ENCODE measurements at places on chromosomes 16 and 17.

DNA sequence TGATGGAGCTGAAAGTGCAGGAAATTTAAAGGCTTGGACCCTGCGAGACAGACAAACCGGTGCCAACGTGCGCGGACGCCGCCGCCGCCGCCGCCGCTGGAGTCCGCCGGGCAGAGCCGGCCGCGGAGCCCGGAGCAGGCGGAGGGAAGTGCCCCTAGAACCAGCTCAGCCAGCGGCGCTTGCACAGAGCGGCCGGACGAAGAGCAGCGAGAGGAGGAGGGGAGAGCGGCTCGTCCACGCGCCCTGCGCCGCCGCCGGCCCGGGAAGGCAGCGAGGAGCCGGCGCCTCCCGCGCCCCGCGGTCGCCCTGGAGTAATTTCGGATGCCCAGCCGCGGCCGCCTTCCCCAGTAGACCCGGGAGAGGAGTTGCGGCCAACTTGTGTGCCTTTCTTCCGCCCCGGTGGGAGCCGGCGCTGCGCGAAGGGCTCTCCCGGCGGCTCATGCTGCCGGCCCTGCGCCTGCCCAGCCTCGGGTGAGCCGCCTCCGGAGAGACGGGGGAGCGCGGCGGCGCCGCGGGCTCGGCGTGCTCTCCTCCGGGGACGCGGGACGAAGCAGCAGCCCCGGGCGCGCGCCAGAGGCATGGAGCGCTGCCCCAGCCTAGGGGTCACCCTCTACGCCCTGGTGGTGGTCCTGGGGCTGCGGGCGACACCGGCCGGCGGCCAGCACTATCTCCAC, at the start of gene NOG:
Gene NOG (plus strand): TSS at position 54 of the 674 bp plus-strand sequence. CDS start 525 bp downstream, at position 579.
- no peak for DNase-seq
- peaks cover 82% of the 10 kb centered on the region for H3K27me3 ChIP-seq
- H3K4me3 ChIP-seq, result peak within 1 kb of the TSS; percentile 67
- no peak within 1 kb of the TSS for H3K27ac ChIP-seq
- peaks cover 25% of the 10 kb centered on the region for H3K4me1 ChIP-seq

DNA sequence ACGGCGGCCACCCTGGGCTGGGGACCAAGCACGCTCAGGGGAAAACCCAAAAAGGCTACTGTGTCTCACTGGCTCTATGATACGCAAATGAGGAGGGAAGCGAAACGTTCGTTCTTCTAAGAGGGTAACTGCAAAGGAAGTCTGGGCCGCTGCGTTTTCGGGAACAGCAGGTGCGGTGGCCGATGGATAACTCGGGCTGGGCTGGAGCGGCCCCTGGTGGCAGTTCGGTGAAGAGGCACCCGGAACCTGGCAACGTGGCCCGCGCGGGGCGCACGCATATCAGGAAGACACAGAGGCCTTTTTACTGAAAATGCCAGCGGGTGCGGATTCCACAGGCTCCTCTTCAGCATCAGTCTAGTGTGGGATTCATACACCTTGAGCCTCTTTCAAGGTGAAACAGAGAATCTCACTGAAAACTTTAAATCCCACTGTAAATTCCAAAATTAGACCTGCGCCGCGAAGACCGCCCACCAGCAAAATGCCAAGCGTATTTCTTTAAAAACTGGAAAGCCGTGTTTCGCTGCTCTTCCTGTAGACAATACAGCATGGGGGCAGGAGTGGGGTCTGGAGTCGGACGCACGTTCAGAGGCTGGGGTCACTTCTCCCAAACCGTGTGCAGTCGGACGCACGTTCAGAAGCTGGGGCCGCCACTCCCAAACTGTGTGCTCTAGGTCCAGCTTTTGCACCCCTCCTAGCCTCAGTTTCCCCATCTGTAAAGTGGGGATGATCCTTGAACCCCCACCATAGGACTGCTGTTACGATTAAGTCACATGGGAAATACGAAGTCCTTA, 44.4 kb upstream of the METTL9 start:
- peaks cover 2% of the 10 kb centered on the region for H3K36me3 ChIP-seq
- H3K4me1 ChIP-seq, result peaks cover 12% of the 10 kb centered on the region
- DNase-seq, result peak; percentile 95
- peak overlapping the region; percentile 30 for H3K4me3 ChIP-seq
- peak overlapping the region; percentile 26 for H3K27ac ChIP-seq
- peaks cover 28% of the 10 kb centered on the region for H3K27me3 ChIP-seq

GRCh38 chr16:86501989-86502855, 8.1 kb upstream of the FOXF1 start:
- H3K36me3 ChIP-seq, result peaks cover 4% of the 10 kb centered on the region
- H3K27me3 ChIP-seq, result peaks cover 95% of the 10 kb centered on the region
- no peak for DNase-seq
- H3K4me1 ChIP-seq, result peaks cover 7% of the 10 kb centered on the region
- H3K4me3 ChIP-seq, result no peak overlapping the region

DNA sequence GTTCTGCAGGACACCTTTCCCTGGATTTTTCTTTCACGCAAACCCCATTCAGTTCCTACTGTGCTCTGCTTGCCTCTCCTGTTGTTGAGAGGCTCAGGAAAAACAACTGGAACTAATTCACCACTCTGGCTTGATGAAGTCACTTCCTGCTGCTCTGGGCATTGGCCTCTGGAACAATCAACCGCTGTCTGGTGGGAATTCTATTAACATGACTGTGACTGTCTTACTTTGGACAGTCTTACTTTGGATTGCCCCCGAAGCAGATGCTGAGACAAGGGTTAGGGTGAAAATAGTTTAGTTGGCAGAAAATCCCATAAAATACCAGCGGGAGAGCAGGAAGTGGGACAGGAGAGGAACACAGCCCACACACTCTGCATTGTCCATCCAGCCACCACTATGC, 90.0 kb upstream of the HSBP1 start:
- no peaks in the 10 kb centered on the region for H3K36me3 ChIP-seq
- H3K27ac ChIP-seq, result no peak overlapping the region
- no peak for DNase-seq

- no peaks in the 10 kb centered on the region for H3K27me3 ChIP-seq
- no peak overlapping the region for H3K27ac ChIP-seq
- DNase-seq, result no peak
- H3K36me3 ChIP-seq, result peaks cover 3% of the 10 kb centered on the region
- H3K4me3 ChIP-seq, result no peak overlapping the region
- H3K4me1 ChIP-seq, result no peaks in the 10 kb centered on the region
These were observed 206.7 kb downstream of the PARN start for GRCh38 chr16:14423344-14423743.

DNA sequence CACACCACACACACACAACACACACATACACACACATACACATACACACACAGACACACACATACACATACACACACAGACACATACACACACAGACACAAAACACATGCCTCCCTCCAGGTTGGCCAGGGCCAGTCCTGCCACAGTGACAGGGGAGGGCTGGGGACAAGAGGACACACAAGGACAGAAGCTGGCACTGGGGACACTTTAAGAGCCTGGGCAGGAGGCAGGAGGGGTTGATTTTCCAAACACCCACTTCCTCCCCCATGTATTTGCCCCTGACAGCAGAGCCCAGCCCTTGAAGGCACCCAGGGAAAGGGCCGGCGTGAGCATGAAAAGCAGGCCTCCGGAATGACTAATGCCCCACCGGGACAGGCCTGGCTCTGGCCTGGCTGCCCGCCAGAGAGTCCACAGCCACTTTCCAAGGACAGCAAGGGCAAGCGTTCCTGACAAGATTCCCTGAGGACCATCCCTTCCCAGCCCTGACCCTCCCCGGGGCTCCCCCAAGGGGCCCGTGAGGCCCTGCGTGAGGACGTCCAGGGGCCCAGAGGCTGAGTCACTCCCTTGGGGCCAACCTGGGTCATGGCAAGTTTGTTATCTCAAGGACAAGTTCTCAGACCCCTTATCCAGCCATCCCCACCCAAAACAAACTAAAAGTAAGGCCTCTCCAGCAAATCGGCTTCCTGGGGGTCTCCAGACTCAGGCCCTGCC, 235.6 kb downstream of the ZNF423 start:
- no peak for DNase-seq
- no peak overlapping the region for H3K4me3 ChIP-seq

DNA sequence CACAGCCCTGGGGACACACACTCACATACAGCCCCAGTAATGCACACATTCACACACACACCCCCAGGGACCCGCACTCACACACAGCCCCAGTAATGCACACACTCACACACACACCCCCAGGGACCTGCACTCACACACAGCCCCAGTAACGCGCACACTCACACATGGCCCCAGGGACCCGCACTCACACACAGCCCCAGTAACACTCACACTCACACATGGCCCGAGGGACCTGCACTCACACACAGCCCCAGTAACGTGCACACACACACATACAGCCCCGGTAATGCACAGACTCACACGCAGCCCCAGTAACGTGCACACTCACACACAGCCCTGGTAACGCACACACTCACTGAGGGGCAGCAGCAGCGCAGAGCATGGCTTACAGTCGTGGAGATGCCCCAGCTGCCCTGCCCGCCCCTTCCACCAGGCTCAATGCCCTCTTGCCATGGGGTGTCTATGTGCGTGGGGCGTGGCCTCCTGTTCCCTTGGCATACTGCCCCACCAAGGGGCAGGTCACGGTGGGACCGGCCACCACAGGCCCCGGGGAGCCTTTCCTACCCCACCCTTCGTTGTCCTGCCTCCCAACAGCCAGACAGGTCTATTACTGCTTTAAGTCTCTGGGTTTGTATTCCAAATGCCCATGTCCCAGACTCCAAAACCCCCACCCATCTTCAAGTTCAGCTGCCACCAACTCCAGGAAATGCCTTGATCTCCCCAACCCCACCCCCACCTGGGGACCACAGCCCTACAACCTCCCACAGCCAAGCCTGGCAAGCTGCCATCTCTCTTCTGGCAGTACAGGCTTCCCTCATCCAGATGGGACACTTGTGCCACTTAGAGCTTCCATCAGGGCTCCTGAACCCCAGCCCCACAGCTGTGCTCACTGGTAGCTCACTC, 2.7 kb downstream of the CCDC102A start:
- H3K36me3 ChIP-seq, result peaks cover 25% of the 10 kb centered on the region
- H3K4me1 ChIP-seq, result peaks cover 82% of the 10 kb centered on the region
- H3K27ac ChIP-seq, result peak overlapping the region; percentile 94
- H3K4me3 ChIP-seq, result peak overlapping the region; percentile 79
- DNase-seq, result no peak
- H3K27me3 ChIP-seq, result no peaks in the 10 kb centered on the region

- H3K27me3 ChIP-seq, result peaks cover 13% of the 10 kb centered on the region
- DNase-seq, result no peak
- peaks cover 8% of the 10 kb centered on the region for H3K36me3 ChIP-seq
- H3K27ac ChIP-seq, result peak overlapping the region; percentile 91
- peak overlapping the region; percentile 81 for H3K4me3 ChIP-seq
- H3K4me1 ChIP-seq, result peaks cover 36% of the 10 kb centered on the region
These were observed 14.0 kb downstream of the COPZ2 start for GRCh38 chr17:48023400-48024148.

GRCh38 chr17:3893720-3894116, 865 bp upstream of the CAMKK1 start:
- H3K27me3 ChIP-seq, result no peaks in the 10 kb centered on the region
- peak overlapping the region; percentile 81 for H3K4me3 ChIP-seq
- H3K36me3 ChIP-seq, result peaks cover 6% of the 10 kb centered on the region
- H3K4me1 ChIP-seq, result peaks cover 23% of the 10 kb centered on the region
- peak overlapping the region; percentile 86 for H3K27ac ChIP-seq
- no peak for DNase-seq

DNA sequence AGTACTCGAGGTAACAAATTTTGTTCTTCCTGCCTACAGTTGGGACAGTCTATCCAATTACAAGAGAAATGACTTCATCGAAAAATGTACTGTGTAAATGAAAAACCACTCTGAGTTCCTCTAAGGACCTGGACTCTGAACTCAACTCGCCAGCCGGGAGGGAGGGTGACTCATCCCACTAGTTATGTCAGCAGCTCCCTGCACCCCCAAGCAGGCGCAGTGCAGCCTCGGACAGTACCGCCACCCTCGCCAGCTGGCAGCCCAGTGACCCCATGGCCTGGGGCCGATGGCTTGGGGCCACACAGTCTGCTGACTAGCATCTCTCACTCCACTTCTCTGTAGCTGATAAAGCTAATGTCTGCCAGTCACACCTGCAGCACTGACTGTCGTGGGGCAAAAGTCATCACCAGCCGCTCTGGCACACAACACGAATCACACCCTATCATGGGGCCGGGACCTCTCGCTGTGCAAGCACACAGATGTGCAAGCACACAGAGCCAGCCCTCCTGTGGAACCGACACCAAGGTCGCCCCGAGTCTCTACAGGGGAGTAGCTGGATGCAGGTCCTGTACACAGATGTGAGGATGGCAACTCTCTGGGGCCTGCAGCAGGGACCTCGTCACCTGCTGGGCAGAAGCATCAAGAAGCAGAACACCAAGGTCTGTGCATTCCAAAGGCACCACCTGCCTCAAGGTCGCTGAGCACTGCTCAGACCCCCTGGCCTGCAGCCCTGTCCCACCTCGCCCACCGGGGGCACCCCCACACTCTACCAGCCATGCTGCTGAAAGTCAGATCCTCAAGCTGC, 5.7 kb downstream of the CSNK1D start:
- peak overlapping the region; percentile 86 for H3K4me3 ChIP-seq
- peak overlapping the region; percentile 78 for H3K27ac ChIP-seq
- H3K27me3 ChIP-seq, result no peaks in the 10 kb centered on the region

DNA sequence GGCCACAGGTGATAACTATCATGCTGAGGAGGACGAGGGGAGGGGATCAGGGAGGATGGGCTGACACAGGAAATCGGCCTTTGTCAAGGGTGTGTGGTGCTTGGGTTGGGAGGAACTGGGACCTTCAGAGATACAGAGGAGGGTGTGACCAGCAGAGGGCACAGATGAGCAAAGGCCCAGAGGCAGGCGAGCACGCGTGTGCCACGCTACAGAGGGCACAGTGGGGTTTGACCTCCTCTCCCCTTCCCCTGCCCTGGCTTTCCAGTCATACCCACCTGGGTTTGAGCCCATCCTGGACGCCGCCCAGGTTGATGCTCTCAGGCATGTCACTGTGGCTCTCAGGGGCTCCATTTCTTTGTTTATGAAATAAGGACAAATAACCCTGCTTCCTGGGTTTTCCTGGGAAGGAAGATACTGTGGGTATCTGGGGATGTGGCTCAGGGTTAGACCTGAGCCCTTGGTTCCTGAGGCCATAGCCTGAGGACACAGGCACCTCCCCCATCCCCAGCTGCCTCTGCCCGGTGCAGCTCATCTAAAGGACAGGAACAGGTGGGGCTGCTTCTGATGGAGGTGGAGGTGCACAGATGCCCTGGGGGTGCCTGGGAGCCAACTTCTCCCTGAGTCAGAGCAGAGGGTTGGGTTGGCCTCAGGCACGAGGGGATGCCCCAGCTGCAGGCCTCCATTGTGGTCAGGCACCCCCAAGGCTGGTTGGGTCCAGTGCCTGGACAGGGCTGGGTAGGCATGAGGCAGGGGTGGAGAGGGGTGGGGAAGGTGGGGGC, 51.8 kb downstream of the BEAN1 start:
- H3K36me3 ChIP-seq, result peaks cover 7% of the 10 kb centered on the region
- no peaks in the 10 kb centered on the region for H3K27me3 ChIP-seq
- no peak overlapping the region for H3K27ac ChIP-seq
- H3K4me3 ChIP-seq, result no peak overlapping the region
- H3K4me1 ChIP-seq, result peaks cover 46% of the 10 kb centered on the region

DNA sequence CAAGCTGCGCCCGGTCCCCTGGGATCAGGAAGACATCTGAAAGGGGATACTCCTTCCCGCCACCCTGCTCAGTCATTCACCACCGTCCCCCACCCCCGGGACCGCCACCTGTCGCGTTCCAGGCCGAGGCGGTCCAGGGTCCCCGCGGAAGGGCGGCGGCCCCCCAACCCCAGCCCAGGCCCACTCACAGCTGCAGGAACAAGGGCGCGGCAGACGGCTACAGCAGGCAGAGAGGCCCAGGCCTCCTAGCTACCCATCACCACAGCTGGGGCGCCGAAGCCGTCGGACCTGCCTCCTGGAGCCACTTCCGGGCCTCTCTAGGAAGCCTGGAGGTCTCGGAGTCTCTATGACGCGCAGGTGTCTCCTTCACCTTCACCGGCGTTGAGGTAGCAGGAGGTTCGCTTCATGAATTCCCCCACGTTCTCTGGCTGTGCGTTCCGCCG, at the start of gene SDR42E1:
Gene SDR42E1 (minus strand): TSS at position 272 of the 443 bp plus-strand sequence. CDS start 10,612 bp downstream, outside the sequence.
- peaks cover 19% of the 10 kb centered on the region for H3K4me1 ChIP-seq
- peaks cover 36% of the 10 kb centered on the region for H3K27me3 ChIP-seq
- H3K36me3 ChIP-seq, result peaks cover 1% of the 10 kb centered on the region
- peak within 1 kb of the TSS; percentile 84 for H3K27ac ChIP-seq
- peak; percentile 39 for DNase-seq

Measured in central memory CD8-positive, alpha-beta T cell (primary cell).